CD8-positive, alpha-beta memory T cell (primary cell): ENCODE measurements at places on chromosomes 2 and 18. TPM values are rescaled to one million over a fixed set of nuclear protein-coding genes. Genes with fewer than 3 reads are reported as not detected.

The SCN2A gene
- total RNA-seq, result not detected

The SNTG2 gene
- 1.3 TPM for total RNA-seq

The SRD5A2 gene
- total RNA-seq, result not detected

The ALPG gene
- not detected for total RNA-seq

The DSG2 gene
- total RNA-seq, result 0.09 TPM

The ZNF385B gene
- total RNA-seq, result not detected

The RGPD3 gene
- total RNA-seq, result 0.04 TPM
